ENCODE measurements at places on chromosomes 6 and 20.

DNA sequence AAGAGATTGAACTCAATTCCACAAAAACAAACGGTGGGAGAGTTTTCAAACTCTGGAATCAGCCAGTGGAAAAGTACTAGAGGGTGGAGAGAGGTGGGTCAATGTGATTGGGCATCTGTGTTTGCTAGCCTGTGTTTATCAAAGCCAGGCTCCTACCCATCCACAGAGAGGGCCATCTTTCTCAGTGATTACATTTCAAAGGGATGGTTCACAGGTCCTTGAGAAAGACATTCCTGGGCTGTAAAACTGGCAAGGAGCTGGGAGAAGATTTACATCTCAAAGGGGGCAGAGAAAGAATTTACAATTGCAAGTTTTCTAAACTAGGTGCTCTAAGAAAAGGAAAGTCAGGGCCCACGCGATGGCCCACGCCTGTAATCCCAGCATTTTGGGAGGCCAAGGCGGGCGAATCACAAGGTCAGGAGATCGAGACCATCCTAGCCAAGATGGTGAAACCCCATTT lies 146.8 kb upstream of the UST start:
- DNase-seq, result no peak

GRCh38 chr6:118580585-118581419 lies 32.7 kb downstream of the PLN start:
- peak; percentile 10 for DNase-seq

DNA sequence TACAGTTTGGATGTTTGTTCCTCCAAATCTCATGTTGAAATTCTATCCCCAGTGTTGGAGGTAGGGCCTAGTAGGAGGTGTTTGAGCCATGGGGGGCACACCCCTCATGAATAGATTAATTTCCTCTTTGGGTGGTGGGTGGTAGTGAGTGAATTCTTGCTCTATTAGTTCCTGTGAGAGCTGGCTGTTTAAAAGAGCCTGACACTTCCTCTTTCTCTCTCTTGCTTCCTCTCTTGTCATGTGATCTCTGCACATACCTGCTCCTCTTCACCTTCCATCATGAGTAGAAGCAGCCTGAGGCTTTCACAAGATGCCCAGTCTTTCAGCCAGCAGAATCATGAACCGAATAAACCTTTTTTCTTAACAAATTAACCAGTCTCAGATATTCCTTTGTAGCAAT lies 340.2 kb upstream of the CHD6 start:
- no peak for DNase-seq

- no peak for DNase-seq
These were observed 53.4 kb downstream of the TFAP2A start for GRCh38 chr6:10361428-10361827.

- DNase-seq, result no peak
These were observed 146.5 kb upstream of the ZNF217 start for GRCh38 chr20:53739799-53740785.

Measured in activated T-cell treated with anti-CD3 and anti-CD28 coated beads for 4 hours (primary cell).